ENCODE measurements at places on chromosomes 4 and X.

DNA sequence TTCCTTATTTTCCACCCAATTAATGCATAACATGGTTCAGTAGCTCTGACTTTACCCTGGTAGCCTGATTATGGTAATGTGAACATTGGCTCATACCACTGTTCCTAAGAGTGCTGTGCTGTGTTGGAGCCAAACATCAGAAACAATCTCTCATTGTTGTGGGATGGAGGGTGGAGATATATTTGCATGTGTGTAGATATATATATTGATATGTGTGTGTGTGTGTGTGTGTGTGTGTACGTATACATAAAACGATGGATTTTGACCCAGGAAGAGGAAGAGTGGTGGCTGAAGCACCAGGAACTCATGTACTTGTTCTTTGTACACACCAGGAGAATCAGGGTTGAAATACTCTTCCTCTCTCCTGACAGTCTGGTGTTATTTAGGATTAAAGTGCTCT lies 247.7 kb downstream of the IL15 start:
- no peak for DNase-seq

DNA sequence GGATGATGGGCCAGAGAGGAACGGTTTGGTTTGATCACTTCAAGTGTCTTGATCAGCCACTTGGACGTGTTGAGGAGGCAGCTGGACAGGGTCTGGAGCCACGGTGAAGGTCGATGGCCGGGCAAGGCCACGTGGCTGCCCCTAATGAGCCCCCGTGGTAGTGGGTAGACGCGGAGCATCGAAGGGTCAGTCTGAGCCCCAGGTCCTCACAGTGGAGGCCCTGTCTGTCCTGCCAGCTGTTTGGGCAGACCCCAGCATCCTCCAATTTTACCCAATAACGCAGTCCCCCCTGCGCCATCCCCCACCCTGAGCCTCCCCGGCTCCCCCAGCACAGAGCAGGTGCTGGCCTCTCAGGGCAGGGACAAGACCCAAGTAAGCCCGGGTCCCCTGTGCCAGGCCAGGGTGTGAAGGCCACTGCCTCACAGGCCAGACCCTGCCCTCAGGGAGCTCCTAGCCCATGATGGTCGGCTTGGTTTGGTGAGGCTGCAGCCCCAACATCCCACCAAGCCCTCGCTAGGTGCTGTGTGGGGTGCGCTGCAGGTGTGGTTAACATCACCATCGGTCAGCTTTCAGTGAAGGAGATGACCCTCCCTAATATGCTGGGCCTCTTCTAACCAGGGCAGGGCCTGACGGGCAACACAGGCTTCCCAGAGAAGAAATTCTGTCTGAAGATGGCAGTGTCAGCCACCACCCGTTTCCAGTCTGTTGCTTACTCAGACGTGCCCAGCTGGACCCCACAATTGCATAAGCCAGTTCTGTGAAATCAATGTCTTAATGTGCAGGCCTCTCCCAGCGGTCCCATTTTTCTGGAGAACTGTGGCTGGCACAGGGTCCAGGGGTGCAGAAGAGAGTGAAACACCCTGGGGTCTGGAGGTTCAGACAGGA lies 40.5 kb upstream of the NKX1-1 start:
- DNase-seq = no peak

DNA sequence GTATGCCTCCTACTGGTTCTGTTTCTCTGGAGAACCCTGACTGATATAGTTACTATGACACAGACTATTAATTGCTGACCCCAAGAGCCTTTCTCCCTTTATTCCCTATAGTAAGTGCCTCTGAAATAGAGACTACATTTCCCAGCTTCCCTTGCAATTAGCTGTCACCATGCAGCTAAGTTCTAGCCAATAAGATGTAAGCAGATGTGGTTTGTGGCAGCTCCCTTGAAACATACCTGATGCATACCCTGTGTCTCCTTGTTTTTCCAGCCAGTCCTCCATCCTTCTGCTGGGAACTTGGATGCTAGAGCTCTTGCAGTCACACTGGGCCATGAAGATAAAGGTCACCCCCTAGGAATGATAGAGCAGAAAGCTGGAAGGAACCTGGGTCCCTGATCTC lies 9.7 kb upstream of the TMEM165 start:
- DNase-seq = no peak

GRCh38 chrX:3713225-3713936 lies at the start of gene PRKX:
PRKX (minus strand) TSS chrX:3713649; CDS start chrX:3713253, 396 bp downstream.
- peak; percentile 58 for DNase-seq

DNA sequence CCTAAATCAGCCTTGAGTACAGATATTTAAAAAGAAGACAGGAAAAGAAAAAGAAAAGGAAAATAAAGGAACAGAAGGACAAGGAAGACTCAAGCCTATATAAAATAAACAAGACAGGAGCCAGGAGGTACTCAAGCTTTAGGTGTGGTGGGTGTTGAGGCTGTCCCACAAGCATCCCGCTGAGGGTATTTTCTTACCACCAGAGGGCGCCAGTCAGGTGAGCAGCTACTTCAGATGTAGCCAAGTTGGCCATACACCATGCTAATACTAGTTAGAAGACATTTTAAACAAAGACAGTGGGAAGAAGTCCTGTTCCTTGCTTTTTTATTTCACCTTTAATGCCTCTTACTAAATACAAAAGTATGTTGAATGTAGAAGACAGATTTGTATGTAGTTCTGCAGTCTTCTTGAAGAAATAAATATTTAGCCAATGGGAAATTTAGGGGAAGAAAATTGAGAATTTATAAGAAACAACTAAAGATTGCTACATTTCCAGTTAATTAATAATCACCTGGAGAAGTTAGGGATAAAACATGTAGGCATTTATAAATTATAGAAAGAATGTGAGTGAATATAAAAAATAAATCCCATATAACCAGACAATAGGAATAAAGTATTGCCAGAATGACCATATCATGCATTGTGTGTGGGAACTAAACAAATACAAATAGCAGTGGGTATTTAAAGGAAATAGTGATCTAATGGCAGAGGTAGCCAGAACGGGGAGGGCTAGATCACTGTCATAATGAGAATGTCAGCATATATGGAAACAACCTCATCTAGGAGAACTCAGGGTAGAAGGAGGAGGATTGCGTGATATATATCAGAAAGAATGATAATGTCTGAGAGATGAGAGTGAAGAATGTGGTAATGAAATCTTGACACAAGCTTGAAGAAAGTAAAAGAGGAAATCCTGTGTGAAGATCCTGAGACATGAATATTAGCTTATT lies 71.0 kb downstream of the MTHFD2L start:
- DNase-seq = peak; percentile 69

- DNase-seq = no peak
These were observed 597.2 kb downstream of the GALNTL6 start for GRCh38 chr4:172410363-172410762.
